ENCODE measurements at places on chromosomes 2 and 18.

GRCh38 chr2:189274361-189274760 is 94.8 kb upstream of the COL5A2 start:
- no peak for DNase-seq

DNA sequence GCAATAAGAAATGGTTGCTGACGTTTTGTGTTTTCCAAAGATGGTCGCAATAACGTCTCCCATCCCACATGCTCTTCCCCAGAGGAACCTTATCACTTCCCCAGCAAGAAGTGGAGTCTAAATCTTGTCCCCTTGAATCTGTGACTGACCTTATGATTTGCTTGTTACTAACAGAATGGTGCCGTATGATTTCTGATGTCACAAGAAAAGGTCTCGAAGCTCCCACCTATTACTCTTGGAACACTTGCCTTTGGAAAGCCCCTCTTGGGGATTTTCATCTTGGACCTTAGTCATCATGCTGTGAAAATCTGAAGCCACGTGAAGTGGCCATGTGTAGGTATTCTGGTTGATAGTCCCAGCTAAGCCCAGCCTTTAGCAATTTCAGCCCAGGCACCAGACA is 86.2 kb upstream of the GLS start:
- no peak for DNase-seq

GRCh38 chr2:140718999-140719398 is 1411.8 kb downstream of the LRP1B start:
- DNase-seq: no peak

DNA sequence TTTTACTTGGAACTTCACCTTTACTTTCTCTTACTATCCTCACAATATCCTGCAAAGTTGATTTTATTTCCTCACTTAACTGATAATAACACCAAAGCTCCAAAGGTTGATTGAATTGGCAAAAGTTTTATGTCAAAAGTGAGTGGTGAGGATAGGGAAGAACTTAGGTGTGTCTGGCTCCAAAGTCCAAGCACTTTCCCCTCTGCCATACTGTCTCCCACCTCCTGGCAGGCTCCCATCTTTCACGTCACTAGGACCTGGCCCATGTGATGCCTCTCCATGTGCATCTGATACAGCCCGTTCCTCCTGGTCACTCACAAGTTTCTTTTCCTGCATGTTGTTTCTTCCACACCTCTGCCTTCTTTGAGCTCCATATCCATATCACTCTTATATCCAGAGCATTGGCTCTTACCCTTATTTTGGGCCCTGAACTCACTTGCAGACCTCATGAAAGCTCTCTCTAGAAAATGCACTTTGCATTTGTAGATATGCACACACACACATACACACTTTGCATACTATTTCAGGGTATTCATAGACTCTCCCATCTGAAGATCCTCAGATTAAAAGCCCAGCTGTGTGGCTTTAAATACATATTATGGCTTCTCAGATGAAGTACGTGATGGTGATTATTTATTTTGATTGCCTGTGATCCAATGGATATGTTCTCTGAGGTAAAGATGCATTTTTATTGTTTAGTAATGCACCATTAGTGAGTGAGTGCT is 12.3 kb downstream of the MEP1B start:
- no peak for DNase-seq

DNA sequence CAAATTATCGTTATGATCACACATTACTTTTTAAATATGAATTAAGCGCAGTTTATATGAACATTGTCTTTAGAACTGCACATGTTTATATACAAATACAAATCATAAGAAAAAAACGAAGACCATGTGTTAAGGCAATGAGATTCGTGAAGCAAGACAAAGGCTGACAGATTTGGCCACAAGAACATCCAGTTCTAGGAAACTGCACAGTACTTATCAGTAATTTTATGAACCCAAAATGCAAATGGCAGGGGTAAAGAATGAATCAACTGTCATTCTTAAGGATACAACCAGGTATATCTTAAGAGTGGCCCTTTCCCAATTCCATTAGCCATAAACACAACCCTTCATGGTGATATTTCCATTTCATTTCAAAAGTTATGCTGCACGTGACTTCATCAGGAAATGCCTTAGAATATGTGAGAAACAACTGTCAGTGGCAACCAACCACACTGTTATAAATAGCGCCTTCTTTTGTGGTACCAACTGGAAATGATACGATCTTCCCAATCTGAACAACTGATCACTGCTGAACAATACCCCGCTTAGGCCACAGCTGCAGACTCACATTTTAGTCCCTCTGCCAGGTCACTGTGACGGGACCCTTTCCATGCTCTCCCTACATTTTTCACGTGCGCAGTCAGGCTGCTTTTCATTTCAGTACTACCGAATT is 144.9 kb downstream of the L3MBTL4 start:
- no peak for DNase-seq

- no peak for DNase-seq
Measured at GRCh38 chr2:59034837-59035236, 793.7 kb upstream of the FANCL start.

GRCh38 chr2:219387306-219388120 is at the start of gene DNPEP:
Gene DNPEP (minus strand): TSS chr2:219387912. CDS start chr2:219387794, 118 bp downstream.
- DNase-seq: peak; percentile 78

DNA sequence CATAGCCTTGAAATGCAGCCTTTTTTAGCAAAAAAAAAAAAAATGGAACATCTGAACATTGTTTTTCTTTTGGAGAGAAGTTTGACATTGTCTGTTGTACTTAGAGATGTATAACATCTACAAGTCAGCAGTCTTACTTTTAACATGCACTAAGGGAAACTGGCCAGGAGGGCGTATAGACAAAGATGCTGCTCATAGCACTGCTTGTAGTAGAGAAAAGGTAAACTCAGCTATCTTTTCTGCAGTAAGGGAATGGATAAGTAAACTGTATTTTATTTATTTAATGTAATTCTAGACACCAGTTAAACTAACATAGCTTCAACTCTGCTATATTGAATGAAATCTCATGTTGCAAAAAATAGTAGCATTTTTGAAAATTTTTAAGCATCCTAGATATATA is 489.6 kb downstream of the PTPRM start:
- no peak for DNase-seq

- DNase-seq: no peak
Measured at GRCh38 chr2:101773137-101773536, 75.6 kb downstream of the MAP4K4 start.

DNA sequence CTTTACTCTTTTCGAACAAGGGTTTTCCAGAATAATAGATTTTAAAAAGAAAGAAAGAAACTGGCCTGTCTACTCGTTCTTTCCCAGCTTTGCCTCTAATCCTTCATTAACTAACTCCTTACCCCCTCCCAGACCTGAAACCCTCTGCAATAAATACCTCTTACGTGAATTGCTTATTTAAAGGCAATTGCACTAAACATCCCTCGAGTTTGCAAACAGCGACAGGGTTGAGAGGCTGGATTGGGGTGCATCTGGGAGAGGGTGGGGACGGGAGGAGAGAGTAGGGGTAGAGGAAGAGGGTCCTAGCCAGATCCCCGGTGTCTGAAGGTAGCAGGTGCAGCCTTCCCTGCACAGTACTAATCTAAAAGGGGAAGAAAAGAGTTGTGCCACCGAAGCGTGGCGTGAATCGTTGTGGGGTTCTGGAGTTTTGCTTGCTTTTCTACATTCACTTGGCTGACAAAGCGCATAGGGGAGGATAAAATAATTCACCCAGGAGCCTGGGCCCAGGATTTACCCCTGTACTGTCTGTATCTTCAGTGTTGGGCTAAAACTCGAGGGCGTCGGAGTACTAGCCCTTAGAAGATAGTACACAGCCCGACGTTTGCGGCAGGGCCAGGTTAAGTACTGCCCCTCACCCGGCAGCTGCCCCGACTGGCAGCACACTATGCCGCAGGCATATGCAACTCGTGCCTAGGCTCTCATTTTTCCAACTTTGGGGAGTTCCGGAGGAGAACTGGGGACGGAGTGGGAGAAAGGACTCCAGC is 1.9 kb upstream of the NEUROD1 start:
- no peak for DNase-seq

- DNase-seq: no peak
Measured at GRCh38 chr2:209314653-209315052, 109.2 kb upstream of the MAP2 start.

GRCh38 chr2:145114726-145115125 is 594.8 kb upstream of the ZEB2 start:
- no peak for DNase-seq
